Right ventricle myocardium superior (tissue), 1 donor: ENCODE measurements at places on chromosomes 2 and 18. TPM values are rescaled to one million over a fixed set of nuclear protein-coding genes. Genes with fewer than 3 reads are reported as not detected.

DNA sequence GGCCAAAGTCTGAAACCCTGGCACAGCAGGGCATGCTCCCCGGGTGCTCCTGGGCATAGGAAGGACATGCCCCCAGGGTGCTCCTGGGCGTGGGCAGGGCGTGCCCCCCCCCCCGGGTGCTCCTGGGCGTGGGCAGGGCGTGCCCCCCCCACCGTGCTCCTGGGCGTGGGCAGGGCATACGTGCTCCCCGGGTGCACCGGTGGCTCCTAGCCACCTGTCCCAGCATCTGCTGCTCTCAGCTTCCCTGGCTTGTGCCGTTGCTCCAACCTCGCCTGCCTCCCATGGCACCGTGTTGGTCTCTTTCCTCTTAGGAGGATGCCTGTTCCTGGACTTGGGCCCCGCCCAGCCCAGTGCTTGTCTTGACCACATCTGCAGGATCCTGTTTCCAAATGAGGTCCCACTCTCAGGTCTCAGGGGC is 95.6 kb upstream of the CTDP1 start:
- peak; percentile 34 for DNase-seq

The SMYD1 gene
- total RNA-seq, result 468 TPM

DNA sequence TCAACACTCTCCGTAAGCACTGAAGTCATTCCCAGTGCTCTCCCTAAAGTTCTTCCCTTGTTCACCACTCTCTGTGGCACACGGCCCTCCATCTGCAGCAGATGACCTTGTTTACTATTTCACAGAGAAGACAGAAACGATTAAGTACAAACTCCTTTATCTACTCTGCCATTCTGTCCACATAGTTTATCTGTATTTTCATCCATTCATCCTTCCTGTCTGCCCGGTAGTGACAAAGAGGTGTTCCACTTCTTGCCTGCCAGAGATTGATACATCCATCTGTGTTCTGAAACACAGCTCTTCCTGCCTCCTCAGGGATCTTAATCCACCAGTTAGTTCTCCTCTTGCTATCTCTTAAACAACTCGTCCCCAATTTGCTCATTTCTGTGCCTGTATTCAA is 77.9 kb upstream of the CD226 start:
- DNase-seq, result no peak

DNA sequence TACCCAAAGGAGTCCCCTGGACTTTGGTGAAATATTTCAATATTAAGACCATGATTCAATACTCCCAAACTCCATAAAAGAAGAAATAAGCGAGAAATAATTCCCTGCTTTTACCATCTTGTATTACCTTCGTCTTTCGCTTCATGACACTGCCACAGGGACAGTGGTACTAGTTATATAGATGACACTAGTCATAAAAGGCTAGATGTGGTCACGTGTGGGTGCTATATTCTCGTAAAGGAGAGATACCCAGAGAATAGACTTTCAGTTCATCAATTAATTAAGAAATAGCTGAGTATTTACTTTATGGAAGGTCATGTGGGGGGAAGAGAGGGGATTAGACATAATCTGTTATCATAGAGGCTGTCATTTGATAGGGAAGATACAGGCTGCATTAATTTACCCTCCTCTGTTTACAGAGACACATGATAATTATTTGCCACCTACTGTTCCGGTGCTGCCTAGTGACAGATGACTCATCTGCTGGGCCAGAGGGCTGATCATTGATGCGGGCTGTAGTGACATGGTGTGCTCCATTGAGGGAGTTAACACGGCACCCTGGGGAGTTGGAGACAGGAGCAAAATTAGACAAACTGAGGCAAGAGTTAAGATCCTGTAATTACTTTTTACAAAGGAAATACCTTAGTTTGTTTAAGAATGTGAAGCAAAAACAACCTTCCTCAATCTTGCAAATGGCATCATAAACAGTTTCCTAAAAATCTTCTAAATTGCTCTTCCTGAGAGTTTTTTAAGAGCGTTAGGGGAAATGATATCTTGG is 78.2 kb upstream of the ITGB6 start:
- DNase-seq, result no peak

The CAPN14 gene
- 0.32 TPM for total RNA-seq

DNA sequence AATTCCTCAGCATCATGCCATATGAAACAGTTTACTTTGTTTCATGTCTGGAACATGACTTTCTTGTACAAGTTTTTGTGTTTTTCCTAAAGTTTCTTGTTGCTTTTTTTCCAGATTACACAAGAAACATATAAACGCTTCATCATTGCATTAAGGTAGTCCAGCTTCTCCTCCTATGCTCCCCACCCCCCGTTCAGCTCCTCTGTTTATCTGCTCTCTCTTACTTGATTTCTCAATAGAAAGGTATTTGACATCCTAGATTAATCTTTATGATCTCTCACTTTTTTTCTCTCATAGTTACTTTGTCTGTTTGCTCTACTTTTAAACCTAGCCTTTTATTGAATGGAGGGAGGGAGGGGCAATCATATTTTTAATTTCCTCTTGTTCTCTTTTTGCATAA is 25.4 kb downstream of the SLC40A1 start:
- no peak for DNase-seq

GRCh38 chr2:25690058-25690457 is 16.7 kb upstream of the DTNB start:
- DNase-seq, result no peak

GRCh38 chr2:234289834-234290590 is 206.9 kb downstream of the ARL4C start:
- DNase-seq, result no peak
